Activated CD4-positive, alpha-beta T cell treated with anti-CD3 and anti-CD28 coated beads, Interleukin-2, amount 10 ng/mL, durations not matched to agents 24 days and 14 days (primary cell): ENCODE measurements at places on chromosomes 7 and 10. TPM values are rescaled to one million over a fixed set of nuclear protein-coding genes. Genes with fewer than 3 reads are reported as not detected.

- no peak for DNase-seq
Observed at GRCh38 chr10:13706175-13706574, 119.4 kb downstream of the PRPF18 start.

Gene MYO1G
- 283 and 290 TPM in 2 replicates for total RNA-seq

- no peak for DNase-seq
Observed at GRCh38 chr10:86500846-86501245, 20.7 kb downstream of the WAPL start.

DNA sequence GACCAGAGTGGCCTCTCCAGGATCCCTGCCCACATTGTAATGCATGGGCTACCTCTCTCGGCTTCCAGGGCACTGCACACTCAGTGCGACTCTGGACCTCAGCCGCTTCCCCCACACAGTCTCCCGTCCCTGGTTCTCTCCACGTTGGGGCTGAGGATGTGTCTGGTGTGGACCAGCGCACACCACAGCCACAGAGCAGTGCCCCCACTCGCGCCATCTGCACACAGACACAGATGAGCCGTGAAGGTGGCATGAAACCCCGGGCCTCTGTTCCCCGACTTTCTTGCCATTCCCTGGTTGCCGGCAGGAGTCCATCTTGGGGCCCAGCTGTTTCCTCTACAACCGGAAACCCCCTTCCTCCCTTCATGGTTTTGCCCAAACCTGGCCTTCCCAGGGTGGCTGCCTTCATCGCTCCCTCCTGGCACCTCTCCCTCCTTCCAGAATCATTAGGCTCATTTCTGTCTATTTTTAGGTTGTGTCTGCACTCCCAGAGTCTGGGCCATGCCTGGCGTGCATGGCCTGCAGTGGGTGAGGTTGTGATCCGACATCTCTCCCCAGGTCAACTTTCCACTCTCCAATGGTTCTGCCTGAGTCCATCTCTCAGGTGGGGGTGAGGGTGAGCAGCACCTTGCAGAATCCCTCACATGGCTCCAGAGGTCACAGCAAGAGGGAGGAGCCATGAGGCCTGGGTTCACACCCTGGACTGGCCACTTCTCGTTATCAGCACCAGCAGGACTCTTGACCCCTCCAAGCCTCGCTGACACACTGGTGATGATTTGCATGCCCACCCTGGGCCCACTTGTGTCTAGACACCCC is 10.1 kb downstream of the RASGEF1A start:
- DNase-seq: no peak

Gene ADRA2A
- 0.05 TPM in 1 of 2 replicates, not detected in the other for total RNA-seq

Gene CYP3A7
- not detected in 2 replicates for total RNA-seq

Gene EMX2
- not detected in 2 replicates for total RNA-seq

Gene TMEM236
- total RNA-seq: 0.02 and 0.05 TPM in 2 replicates

DNA sequence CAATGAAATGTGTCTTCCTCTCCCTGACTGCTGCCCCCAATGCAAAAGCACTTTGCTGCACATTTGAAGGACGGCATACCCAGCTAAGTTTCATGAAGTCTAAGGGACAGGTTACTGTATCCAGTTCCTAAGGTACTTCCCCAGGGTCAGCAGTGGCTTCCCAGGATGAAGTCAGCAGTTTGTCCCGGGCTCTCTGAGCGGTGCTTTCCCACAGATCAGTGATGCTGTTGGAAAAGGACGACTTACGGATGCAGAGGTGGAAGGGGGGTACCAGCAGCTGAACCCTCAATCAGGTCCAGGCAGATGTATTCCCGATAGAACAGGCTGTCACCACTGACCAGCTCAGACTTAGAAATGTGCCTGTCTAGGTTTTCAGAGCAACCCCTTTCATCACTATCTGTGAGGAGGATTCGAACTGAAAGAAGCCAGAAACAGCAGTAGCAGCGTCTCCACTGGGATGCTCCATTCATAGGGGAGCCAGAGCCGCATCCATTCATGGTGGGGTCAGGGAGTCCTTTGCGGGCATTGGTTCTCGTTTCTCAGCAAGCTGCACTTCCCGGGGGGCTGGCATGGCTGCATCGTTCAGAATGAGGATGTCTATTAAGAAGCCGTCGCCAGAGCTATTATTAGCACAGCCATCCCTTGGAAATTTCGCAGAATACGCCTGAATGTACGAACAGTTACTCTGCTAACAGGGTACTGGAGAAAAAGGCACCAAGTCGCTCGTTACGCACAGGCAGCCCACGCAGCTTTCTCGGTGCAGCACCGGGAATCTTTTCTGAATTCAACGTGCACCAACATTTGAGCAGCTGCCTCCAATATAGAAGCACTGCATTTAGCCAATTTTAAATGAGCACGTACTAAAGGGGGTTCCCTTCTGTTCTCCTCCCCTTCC is 303.7 kb downstream of the PRPF18 start:
- no peak for DNase-seq

- no peak for DNase-seq
Observed at GRCh38 chr10:28139138-28139537, 140.3 kb upstream of the ODAD2 start.

DNA sequence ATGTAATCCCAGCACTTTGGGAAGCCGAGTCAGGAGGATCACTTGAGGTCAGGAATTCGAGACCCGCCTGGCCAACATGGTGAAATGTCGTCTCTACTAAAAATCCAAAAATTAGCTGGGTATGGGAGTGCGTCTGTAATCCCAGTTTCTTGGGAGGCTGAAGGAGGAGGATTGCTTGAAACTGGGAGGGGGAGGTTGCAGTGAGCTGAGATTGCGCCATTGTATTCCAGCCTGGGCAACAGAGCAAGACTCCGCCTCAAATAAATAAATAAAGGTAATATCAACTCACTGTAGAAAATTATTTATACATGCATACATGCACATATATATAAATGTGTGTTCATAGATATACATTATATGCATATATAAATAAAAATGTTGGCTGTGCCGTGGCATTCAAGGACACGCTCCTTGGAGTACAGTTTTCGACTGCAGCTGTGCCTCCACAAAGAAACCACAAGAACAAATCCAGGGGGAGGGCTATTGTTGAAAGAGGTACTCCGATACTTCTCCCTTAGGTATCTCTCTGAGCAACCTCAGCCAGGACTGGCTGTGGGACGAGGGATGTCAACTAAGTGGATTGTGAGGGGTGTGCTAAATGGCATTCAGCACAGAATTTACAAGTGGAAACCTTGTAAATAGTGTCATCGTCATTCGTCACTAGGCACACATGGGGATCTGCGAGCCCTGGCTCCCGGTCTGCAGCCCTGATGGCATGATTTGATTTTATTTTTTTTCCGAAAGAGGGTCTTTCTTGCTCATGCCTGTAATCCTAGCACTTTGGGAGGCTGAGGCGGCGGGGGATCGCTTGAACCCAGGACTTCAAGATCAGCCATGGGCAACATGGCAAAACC is 49.3 kb downstream of the HIP1 start:
- DNase-seq: no peak

DNA sequence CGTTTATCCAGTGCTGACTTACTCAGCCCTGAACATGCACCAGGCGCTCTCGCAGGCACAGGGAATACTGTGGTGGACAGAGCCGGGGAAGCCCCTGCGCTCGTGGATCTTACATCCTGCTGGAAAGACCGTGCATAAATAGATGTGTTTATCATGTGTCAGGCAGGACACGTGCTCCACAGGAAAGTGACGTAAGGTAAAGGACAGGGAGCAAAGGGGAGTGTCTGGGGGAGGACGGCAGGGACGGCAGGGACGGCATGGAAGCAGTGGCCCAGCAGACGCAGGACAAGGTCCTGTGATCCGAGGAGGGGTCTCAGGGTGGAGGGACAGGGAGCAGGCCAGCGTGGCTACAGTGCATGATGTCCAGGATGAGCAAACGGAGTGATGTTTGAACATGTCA is 410.5 kb downstream of the PAXIP1 start:
- no peak for DNase-seq

Gene CCL24
- not detected in 2 replicates for total RNA-seq

Gene PKD1L1
- 0.05 and 0.12 TPM in 2 replicates for total RNA-seq

- DNase-seq: no peak
Observed at GRCh38 chr10:123651421-123652047, 14.6 kb upstream of the GPR26 start.

Gene FAM237B
- not detected in 2 replicates for total RNA-seq

Gene PNLIPRP3
- total RNA-seq: not detected in 2 replicates

GRCh38 chr7:44111761-44112160 is 7.6 kb downstream of the AEBP1 start:
- DNase-seq: no peak

Gene MTURN
- 3.8 and 4.2 TPM in 2 replicates for total RNA-seq

Gene TMED4
- 78.4 and 80.2 TPM in 2 replicates for total RNA-seq

Gene C10orf67
- 0.07 and 0.16 TPM in 2 replicates for total RNA-seq

DNA sequence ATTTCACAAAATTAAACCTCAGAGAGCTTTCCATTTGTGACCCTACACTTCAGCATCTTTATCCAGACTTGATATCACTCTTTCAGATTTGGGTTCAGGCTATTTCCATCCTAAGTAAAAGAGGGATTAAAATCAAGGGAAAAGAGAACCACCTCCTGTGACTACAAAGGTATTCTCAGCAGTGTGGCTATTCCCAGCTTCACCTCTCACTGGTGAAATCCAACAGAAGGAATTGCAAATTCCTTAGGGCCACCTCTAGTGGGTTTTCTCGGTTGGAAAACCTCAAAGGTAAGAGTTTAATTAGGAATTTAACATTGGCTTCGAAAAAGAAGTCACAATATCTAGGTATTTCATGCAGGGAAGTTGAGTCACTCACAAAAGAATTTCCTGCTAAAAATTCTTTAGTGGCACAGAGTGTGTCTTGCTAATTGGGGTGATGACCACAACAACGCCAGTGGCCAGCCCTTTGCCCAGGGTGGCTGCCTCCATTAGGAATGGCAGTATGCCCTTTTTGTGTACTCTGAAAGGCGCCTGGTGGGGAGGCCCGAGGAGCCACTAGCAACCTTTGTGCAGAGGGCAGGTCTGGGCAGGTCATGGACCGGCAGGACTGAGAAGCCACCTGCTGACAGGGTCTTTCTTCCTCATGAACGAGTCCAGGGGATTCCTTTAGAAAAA is 52.2 kb downstream of the SEM1 start:
- DNase-seq: no peak

Gene C10orf62
- total RNA-seq: not detected in 2 replicates

- DNase-seq: no peak
Observed at GRCh38 chr7:141624763-141625162, 73.6 kb downstream of the AGK start.

- DNase-seq: no peak
Observed at GRCh38 chr10:129441372-129442009, 25.6 kb upstream of the MGMT start.

DNA sequence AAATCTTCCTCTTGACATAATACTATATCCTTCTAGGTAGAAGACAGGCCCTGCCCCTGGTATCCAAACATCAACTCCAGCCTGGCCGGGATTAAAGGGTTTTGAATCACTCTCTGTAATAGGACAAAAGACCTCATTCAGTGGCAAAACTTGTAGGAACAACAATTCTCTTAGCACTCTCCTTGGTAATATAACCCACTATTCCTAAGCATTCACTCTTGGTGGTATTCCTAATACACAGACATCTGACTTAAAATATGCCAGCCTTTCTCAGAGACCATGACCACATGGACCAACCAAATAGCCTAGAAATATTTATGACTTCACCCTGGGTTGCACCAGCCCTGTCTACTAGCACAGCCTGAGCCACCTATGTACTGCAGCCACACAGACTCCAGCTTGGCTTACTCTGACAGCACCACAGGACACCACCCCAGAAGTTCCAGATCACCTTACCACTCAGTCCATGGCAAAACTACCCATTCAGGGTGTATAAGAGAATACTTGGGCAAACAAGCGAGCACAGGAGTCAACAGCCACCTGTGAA is 244.9 kb upstream of the NEBL start:
- no peak for DNase-seq

DNA sequence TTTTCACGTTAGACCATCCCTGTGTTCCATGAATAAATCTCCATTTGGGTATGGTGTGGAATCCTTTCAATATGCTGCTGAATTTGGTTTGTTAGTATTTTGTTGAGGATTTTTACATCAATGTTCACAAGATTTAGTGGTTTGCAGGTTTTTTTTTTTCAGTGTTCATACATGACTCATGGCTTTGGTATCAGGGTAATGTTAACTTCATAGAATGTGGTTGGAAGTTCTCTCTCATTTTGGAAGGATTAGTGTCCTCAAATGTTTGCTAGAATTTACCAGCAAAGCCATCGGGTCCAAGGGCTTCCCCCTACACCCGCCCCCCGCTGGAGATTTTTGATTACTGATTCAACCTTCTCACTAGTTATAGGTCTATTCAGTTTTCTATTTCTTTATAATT is 398.0 kb downstream of the NXPH1 start:
- DNase-seq: no peak

DNA sequence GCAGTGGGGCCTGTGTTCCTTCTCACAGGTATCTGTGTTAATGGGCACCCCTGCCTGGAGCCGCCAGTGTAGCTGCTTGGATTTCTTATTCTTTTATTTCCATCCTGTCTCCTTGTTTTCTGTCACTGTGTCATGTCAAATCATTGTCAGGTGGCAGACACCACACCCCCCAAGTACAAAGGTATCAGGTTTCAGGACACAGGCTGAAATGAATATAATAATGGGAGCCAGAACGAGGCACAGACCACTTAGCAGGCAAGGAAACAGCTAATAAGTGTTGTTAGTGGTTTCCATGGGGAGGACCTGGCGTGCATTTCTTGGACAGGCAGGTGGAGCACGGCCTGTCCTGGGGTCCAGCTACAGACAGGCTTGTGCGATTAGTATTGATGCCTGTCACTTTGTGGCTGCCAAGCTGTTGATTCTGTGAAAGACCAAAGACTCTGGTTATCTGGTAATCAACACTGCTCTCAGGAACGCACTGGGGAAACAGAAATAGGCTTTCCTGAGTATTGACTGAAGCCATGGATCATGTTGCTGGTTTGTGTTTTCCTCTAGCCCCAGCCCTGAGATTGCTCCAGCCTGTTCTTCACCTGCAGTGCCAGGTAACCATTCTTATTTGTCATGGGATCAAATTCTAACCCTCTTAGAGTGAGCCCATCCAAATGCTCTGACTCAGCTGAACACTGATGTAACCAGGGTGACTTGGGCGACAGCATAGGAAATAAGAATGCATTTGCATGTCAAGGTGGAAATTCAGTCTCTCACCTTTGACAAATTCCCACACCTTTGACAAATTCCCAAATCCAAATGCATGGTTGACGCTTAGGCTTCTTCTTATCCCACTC is 1002.0 kb downstream of the LRMDA start:
- no peak for DNase-seq

DNA sequence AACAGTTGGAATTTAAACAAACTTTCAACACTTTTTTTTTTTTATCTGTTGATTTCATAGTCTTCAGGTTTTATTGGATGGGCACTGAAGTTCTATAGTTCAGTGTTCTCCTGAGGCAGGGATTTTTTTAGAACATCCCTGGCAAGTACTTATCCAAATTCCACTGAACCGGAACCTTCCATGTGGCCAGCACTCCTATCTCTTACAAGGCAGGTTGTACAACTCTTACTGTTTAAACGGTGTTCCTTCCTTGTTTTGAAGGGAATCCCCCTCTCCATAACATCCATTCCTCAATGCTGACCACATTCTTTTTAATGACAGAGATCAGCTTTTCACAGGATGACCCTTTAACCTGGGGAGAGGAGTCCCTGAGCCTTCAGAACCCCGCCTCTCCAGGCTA is 238.9 kb upstream of the CTBP2 start:
- no peak for DNase-seq

Gene GPR26
- not detected in 2 replicates for total RNA-seq
